ENCODE measurements at places on chromosomes 7 and 10. TPM values are rescaled to one million over a fixed set of nuclear protein-coding genes. Genes with fewer than 3 reads are reported as not detected.

The AKR1C4 gene
- not detected for total RNA-seq

The AKR1C8 gene
- 1.3 TPM for total RNA-seq

The DGKI gene
- 10.1 TPM for total RNA-seq

The MYL10 gene
- not detected for total RNA-seq

The TUBB8 gene
- not detected for total RNA-seq

The PSTK gene
- 1.9 TPM for total RNA-seq

The PTPN20 gene
- 0.74 TPM for total RNA-seq

The GDF2 gene
- total RNA-seq: not detected

The ZNF488 gene
- total RNA-seq: 0.10 TPM

The PNLIP gene
- total RNA-seq: 1.5 TPM

The BBIP1 gene
- total RNA-seq: 26.9 TPM

The SPDYE9 gene
- not detected for total RNA-seq

The WNT8B gene
- not detected for total RNA-seq

The RPS24 gene
- 1,050 TPM for total RNA-seq

The LRRN3 gene
- total RNA-seq: 2.0 TPM

The DLX6 gene
- not detected for total RNA-seq

The OR2A25 gene
- total RNA-seq: not detected

The STOX1 gene
- 8.1 TPM for total RNA-seq

The PTPRN2 gene
- 2.6 TPM for total RNA-seq

The HTR7 gene
- 0.74 TPM for total RNA-seq

The MEIG1 gene
- total RNA-seq: not detected

The NAMPT gene
- total RNA-seq: 1,079 TPM

The KAT6B gene
- total RNA-seq: 28.8 TPM

The ZNF467 gene
- 11.5 TPM for total RNA-seq

The LIPK gene
- total RNA-seq: not detected

The SPDYE16 gene
- not detected for total RNA-seq

The CALHM3 gene
- not detected for total RNA-seq

The ADARB2 gene
- total RNA-seq: 0.06 TPM

The ADRA2A gene
- total RNA-seq: 187 TPM

The SGPL1 gene
- 40.0 TPM for total RNA-seq

The SHTN1 gene
- total RNA-seq: 21.1 TPM
